ENCODE measurements at places on chromosomes 1 and 21. TPM values are rescaled to one million over a fixed set of nuclear protein-coding genes. Genes with fewer than 3 reads are reported as not detected.

ARHGEF10L gene
- 0.95 TPM for total RNA-seq

LY9 gene
- not detected for total RNA-seq

UTS2 gene
- total RNA-seq, result not detected

RGSL1 gene
- total RNA-seq, result not detected

FCAMR gene
- not detected for total RNA-seq

AURKAIP1 gene
- total RNA-seq, result 129 TPM

ASCL5 gene
- not detected for total RNA-seq

PGLYRP3 gene
- not detected for total RNA-seq

LDLRAD1 gene
- total RNA-seq, result not detected

GBP1 gene
- total RNA-seq, result 35.6 TPM

KRTAP13-2 gene
- not detected for total RNA-seq

GNG4 gene
- not detected for total RNA-seq

HES3 gene
- total RNA-seq, result not detected

LGR6 gene
- total RNA-seq, result not detected

TMEM81 gene
- total RNA-seq, result 3.0 TPM

NT5C1A gene
- total RNA-seq, result not detected

AKR7A3 gene
- total RNA-seq, result 0.11 TPM

GUCA2B gene
- total RNA-seq, result not detected

CLEC20A gene
- total RNA-seq, result not detected

CENPS gene
- 13.8 TPM for total RNA-seq

RGS4 gene
- 280 TPM for total RNA-seq

FCRL6 gene
- not detected for total RNA-seq

BCL2L15 gene
- total RNA-seq, result 0.26 TPM

MRTO4 gene
- total RNA-seq, result 47.0 TPM

PTP4A2 gene
- 256 TPM for total RNA-seq

SLAMF1 gene
- not detected for total RNA-seq

OR2L3 gene
- total RNA-seq, result not detected

CATSPERE gene
- 0.46 TPM for total RNA-seq

NUP210L gene
- total RNA-seq, result 0.11 TPM

OR2T33 gene
- total RNA-seq, result not detected

OR2T11 gene
- total RNA-seq, result not detected

DPYD gene
- total RNA-seq, result 54.7 TPM

WNT9A gene
- 4.9 TPM for total RNA-seq

GAS5 gene
- total RNA-seq, result 416 TPM

GNAT2 gene
- 0.42 TPM for total RNA-seq

MIS18A gene
- total RNA-seq, result 21.9 TPM

GLIS1 gene
- not detected for total RNA-seq

DNALI1 gene
- 2.0 TPM for total RNA-seq

XCL2 gene
- total RNA-seq, result not detected

CR2 gene
- total RNA-seq, result not detected

SLAMF9 gene
- total RNA-seq, result not detected

NOS1AP gene
- 1.6 TPM for total RNA-seq

PADI3 gene
- 0.04 TPM for total RNA-seq

TMPRSS15 gene
- total RNA-seq, result not detected

MYBPHL gene
- total RNA-seq, result not detected

AVPR1B gene
- not detected for total RNA-seq

MSH4 gene
- total RNA-seq, result 0.13 TPM

LCE6A gene
- not detected for total RNA-seq

DMBX1 gene
- total RNA-seq, result not detected
